Temporal lobe (tissue), 4 donors: ENCODE measurements at places on chromosomes 3 and 15. TPM values are rescaled to one million over a fixed set of nuclear protein-coding genes. Genes with fewer than 3 reads are reported as not detected.

DPPA2 gene
- not detected for total RNA-seq

A4GNT gene
- total RNA-seq: not detected

MAP6D1 gene
- 5.2 TPM for total RNA-seq

MRPS25 gene
- 15.2 TPM for total RNA-seq

SLC6A1 gene
- 54.6 TPM for total RNA-seq

DUOX2 gene
- total RNA-seq: not detected

ARNT2 gene
- 72.8 TPM for total RNA-seq

GPR171 gene
- not detected for total RNA-seq

OIP5 gene
- total RNA-seq: 1.5 TPM

RBPMS2 gene
- not detected for total RNA-seq

TBCCD1 gene
- total RNA-seq: 20.2 TPM

ZNF660 gene
- 11.3 TPM for total RNA-seq

P2RY13 gene
- total RNA-seq: 1.5 TPM

KLHL40 gene
- not detected for total RNA-seq

TERC gene
- 55.3 TPM for total RNA-seq

USP19 gene
- total RNA-seq: 42.8 TPM

BNC1 gene
- total RNA-seq: under 0.01 TPM

CACNA1D gene
- 20.9 TPM for total RNA-seq

RGMA gene
- 16.2 TPM for total RNA-seq

CDC25A gene
- 3.0 TPM for total RNA-seq

GOLGA6L7 gene
- total RNA-seq: not detected

PP2D1 gene
- total RNA-seq: not detected

CELF6 gene
- 10.3 TPM for total RNA-seq
